Stomach (tissue), 19 donors: ENCODE measurements at places on chromosomes 6 and 20. TPM values are rescaled to one million over a fixed set of nuclear protein-coding genes. Genes with fewer than 3 reads are reported as not detected.

GRCh38 chr6:115847671-115848070, 213.0 kb downstream of the FRK start:
- no peak for DNase-seq
- no peak overlapping the region for H3K4me3 ChIP-seq
- H3K36me3 ChIP-seq = no peaks in the 10 kb centered on the region
- H3K27ac ChIP-seq = no peak overlapping the region
- no peaks in the 10 kb centered on the region for H3K4me1 ChIP-seq

- peak; percentile 85 for DNase-seq
- H3K4me3 ChIP-seq = peak within 1 kb of the TSS; percentile 43
- H3K27me3 ChIP-seq = peaks cover 100% of the 10 kb centered on the region
- no peak within 1 kb of the TSS for H3K27ac ChIP-seq
- H3K4me1 ChIP-seq = peaks cover 56% of the 10 kb centered on the region
- no peaks in the 10 kb centered on the region for H3K36me3 ChIP-seq
Observed at GRCh38 chr20:46308258-46309157, at the start of gene CDH22. Gene CDH22, minus strand, starts transcription at chr20:46308498. Its CDS starts 57,204 bp downstream, at chr20:46251294.

GRCh38 chr6:28695715-28696114, 170.0 kb downstream of the GPX5 start:
- H3K4me1 ChIP-seq = no peaks in the 10 kb centered on the region
- DNase-seq = no peak
- no peak overlapping the region for H3K4me3 ChIP-seq

GRCh38 chr6:14875481-14876063, 370.3 kb upstream of the JARID2 start:
- H3K27ac ChIP-seq = no peak overlapping the region
- no peak overlapping the region for H3K4me3 ChIP-seq
- no peaks in the 10 kb centered on the region for H3K4me1 ChIP-seq
- no peaks in the 10 kb centered on the region for H3K27me3 ChIP-seq
- H3K36me3 ChIP-seq = no peaks in the 10 kb centered on the region
- DNase-seq = no peak

- H3K27me3 ChIP-seq = no peaks in the 10 kb centered on the region
- H3K4me1 ChIP-seq = no peaks in the 10 kb centered on the region
- no peak overlapping the region for H3K4me3 ChIP-seq
- no peak for DNase-seq
Observed at GRCh38 chr6:47938405-47938804, 156.6 kb downstream of the OPN5 start.

Gene MYBL2
- 4.3 TPM for total RNA-seq

DNA sequence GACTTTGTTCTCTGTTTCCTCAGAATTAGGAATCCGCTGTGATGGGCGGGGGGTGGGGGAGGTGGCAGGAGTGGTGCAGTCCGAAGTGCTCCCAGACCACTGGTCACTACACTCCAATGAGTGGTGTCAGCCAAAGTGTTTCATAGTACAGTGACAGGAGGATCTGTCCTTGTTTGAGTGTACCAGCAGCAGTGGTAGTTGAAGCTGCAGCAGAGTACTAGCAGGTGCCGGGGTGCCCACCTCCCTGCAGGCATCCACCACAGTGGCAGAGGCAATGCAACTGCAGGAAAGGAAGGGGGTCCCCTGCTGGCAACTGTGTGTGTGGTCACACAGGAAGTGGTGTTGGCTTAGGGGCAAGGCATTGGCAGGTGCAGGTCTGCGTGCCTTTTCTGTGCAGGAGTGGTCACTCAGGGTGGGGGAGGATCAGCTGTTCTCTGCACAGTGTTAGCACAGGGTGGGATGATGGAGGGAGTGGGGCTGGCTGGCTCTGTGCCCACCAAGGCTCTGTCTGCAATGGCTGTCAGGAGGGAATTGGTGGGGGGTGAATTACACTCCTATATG, 9.7 kb downstream of the HLA-DOB start:
- H3K36me3 ChIP-seq = no peaks in the 10 kb centered on the region
- peaks cover 7% of the 10 kb centered on the region for H3K27me3 ChIP-seq
- H3K4me1 ChIP-seq = no peaks in the 10 kb centered on the region
- no peak overlapping the region for H3K4me3 ChIP-seq
- no peak overlapping the region for H3K27ac ChIP-seq

- no peak overlapping the region for H3K4me3 ChIP-seq
- H3K36me3 ChIP-seq = no peaks in the 10 kb centered on the region
- no peaks in the 10 kb centered on the region for H3K27me3 ChIP-seq
- no peak for DNase-seq
- H3K4me1 ChIP-seq = peaks cover 33% of the 10 kb centered on the region
- H3K27ac ChIP-seq = no peak overlapping the region
Observed at GRCh38 chr6:142568857-142569597, 267.2 kb downstream of the ADGRG6 start.

Gene PREX1
- total RNA-seq = 19.3 TPM

Gene DEF6
- total RNA-seq = 4.9 TPM

Gene DOK5
- total RNA-seq = not detected

Gene SOX18
- total RNA-seq = 8.9 TPM

Gene SIRPD
- total RNA-seq = not detected
